Activated T-cell treated with anti-CD3 and anti-CD28 coated beads for 24 hours (primary cell): ENCODE measurements at places on chromosomes 1 and 21.

DNA sequence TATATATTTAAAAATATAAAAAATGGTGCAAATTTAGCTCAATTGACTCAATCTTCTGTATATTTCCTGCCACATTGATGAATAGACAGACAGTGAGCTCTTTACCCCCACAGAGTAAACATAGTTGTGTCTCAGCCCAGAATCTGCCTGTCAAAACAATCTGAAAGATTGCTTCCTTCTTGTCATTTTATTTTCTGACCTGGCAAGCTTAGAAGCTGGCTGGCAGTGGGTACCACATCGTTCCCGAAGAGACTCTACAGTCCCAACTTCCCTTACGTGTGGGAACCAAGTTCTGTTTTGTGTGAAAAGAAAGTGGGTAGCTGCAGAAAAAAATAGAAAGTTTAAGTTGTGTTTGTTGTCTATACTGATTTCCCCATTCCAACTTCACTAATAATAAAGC is 629.3 kb upstream of the NEGR1 start:
- DNase-seq: no peak

DNA sequence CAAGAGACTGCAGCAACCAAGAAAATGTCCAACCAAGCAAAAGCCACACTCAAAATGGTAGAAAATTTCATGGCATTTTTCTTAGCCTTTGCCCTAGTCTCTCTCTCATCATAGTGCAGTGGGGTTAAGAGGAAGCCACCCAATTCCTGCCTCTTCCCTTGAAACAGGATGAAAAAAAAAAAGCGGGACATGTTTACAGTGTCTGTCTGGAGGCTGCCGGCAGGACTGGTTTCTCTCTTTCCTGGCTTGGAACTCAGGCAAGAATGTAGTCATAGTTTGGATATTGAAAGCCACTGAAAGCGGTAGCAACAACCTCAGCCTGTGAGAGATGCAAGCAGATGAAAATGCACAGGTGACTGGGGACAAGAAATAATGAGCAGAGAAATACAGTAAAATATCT is 13.3 kb upstream of the TNFSF18 start:
- DNase-seq: no peak

DNA sequence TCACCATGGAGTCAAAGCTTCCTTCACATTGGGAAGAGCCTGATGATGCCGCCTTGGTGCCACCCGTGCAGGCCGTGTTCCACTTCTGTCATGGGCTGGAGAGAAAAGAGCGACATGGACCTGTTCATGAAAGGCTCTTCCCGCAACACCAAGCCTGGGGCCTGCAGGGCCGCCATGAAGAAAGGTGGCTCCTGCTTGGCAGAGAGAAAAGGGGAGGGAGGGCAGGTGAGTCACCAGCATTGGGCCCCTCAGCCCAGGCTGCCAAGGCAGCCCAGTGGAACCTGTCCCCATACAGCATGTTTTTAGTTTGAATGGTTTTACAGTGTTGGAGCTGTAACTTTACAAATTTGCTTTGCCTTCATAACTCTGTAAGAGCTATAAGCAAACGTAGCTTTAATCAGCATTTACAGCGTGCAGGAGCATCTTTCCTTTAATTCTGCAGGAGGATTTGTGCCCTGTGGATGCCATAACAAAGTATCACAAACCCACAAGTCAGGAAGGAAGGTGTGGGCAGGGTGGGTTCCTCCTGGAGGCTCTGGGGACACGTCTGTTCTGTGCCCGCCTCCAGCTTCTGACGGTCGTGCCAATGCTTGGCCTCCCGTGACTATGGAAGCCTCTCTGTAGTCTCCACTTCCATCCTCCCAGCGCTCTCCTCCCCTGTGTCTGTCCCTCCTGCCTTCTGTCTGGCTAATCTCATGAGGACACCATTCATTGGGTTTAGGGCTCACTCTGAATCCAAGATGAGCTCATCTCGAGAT is 49.1 kb downstream of the RIPK4 start:
- no peak for DNase-seq

DNA sequence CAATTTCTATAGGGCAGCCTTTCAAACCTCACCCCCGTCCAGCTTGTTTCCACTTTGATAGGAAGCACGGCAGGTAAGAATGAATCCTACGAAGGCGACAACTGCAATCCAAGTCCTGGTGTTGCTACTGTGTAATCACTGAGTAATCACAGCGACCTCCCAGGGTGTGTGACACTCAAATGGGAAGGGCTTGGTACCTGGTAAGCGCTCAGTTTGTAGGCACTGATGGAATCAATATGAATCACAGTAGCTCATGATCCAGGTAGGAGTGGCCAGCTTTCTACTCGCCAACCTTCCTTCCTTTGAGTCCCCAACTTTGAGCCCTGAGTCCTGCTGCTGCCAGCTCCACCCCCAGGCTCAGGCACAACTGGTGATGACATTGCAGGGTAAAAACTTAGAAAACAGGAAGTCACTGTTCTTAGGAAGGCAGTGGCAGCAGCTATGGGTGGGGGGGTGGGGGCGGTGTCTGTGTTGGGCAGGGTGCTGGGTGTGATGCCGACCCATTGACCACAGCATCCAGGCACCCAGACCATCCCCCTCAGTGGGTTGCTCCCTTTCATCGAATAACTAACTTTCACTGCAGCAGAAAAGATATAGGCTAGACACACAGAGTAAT is 70.7 kb downstream of the CD247 start:
- DNase-seq: peak; percentile 57

GRCh38 chr1:15885701-15886610 is 38.4 kb downstream of the SPEN start:
- DNase-seq: peak; percentile 13

DNA sequence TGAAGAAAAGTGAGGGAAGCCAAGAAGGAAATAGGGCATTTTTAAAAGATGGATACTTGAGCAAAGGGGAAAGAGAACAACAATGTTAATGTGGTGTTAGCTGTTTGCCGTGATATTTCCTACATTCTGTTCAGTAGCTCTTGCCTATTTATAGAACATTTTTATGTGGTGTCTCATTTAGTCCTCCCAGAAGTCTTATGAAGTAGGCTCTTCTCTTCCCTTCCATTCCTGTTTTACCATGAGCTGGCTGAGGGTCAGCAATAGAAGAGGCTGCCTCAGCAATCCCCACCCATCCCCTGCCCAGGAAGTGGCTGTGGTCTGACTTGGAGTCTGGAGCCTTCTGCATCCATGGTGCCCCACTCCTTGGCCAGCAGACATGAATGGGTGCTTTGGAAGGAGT is 60.1 kb downstream of the KIAA0040 start:
- no peak for DNase-seq

DNA sequence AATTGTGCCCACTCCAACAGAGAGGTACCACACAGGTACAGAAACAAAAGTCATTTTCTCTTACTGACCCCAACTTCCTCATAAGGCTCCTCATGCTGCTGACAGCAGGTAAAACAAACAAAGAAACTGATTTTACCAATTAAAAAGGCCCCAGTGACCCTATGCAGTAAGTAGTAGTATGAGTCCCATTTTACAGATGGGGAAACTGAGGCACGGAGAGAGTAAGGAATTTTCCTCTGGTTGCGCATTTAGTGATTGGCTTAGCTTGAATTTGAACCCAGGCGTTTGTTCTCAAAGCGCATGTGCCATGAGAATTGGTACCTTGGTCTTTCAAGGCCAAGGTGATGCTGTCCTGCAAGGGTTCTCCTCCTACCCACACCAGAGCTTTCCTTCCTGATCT is 66.1 kb upstream of the ZBTB40 start:
- no peak for DNase-seq

GRCh38 chr1:92944901-92945747 is 16.1 kb downstream of the DIPK1A start:
- no peak for DNase-seq

- peak; percentile 10 for DNase-seq
These were observed 90.8 kb downstream of the ZP4 start for GRCh38 chr1:237799762-237800474.
